Bronchial smooth muscle cell (primary cell): ENCODE measurements at places on chromosomes 1 and 21. TPM values are rescaled to one million over a fixed set of nuclear protein-coding genes. Genes with fewer than 3 reads are reported as not detected.

The TMPRSS15 gene
- total RNA-seq, result not detected in 2 replicates

The KAZN gene
- total RNA-seq, result 3.8 and 5.8 TPM in 2 replicates

The TRIM58 gene
- total RNA-seq, result not detected in 2 replicates

The LDLRAD2 gene
- 0.16 TPM in 1 of 2 replicates, not detected in the other for total RNA-seq

The MAP1LC3C gene
- total RNA-seq, result 0.77 and 0.95 TPM in 2 replicates

The PRAMEF13 gene
- not detected in 2 replicates for total RNA-seq

The SLAMF9 gene
- total RNA-seq, result not detected in 2 replicates

The C1orf94 gene
- total RNA-seq, result not detected in 2 replicates

The LHX8 gene
- not detected in 2 replicates for total RNA-seq

The CELA2A gene
- total RNA-seq, result not detected in 2 replicates

The SLC44A3 gene
- 1.2 and 1.7 TPM in 2 replicates for total RNA-seq

The GNG4 gene
- not detected in 2 replicates for total RNA-seq

The OTUD3 gene
- total RNA-seq, result 4.1 and 4.8 TPM in 2 replicates

The KIAA1614 gene
- total RNA-seq, result 7.9 and 12.0 TPM in 2 replicates

The AHDC1 gene
- total RNA-seq, result 5.2 and 6.7 TPM in 2 replicates

The HOOK1 gene
- total RNA-seq, result under 0.01 TPM in 1 of 2 replicates, not detected in the other

The TRIM67 gene
- total RNA-seq, result not detected in 2 replicates

The AHCYL1 gene
- total RNA-seq, result 47.1 and 48.1 TPM in 2 replicates

The WLS gene
- 151 and 197 TPM in 2 replicates for total RNA-seq

The SLC2A5 gene
- total RNA-seq, result 1.6 and 2.0 TPM in 2 replicates

The FGGY gene
- 32.2 and 39.8 TPM in 2 replicates for total RNA-seq

The PROK1 gene
- total RNA-seq, result not detected in 2 replicates
